ENCODE measurements at places on chromosomes 2 and 18.
A peak's percentile ranks its signal among the peaks of the same experiment; 100 is the strongest.

GRCh38 chr2:3427272-3427671, 47.8 kb downstream of the TRAPPC12 start:
- no peak for DNase-seq

GRCh38 chr2:38505779-38506178, 96.9 kb downstream of the HNRNPLL start:
- DNase-seq = no peak

GRCh38 chr2:55103046-55103445, 52.8 kb upstream of the RTN4 start:
- no peak for DNase-seq

- DNase-seq = no peak
Measured at GRCh38 chr2:100640431-100641124, 77.8 kb downstream of the PDCL3 start.

- DNase-seq = no peak
Measured at GRCh38 chr18:26723981-26724380, 141.5 kb downstream of the AQP4 start.

DNA sequence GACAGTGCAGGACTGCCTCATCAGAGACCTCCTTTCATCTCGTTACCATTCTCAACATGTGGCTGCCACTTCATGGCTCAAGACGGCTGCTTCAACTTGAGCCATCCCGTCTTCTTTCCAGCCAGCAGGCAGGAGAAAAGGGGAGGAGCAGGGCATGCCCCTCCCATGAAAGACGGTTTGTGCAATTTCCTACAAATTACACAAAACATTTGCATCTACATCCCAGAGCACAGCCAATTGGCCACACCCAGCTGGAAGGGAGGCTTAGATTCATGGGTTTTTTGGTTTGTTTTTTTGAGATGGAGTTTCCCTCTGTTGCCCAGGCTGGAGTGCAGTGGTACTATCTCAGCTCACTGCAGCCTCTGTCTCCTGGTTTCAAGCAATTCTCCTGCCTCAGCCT, 11.8 kb downstream of the UCN start:
- DNase-seq = no peak

- DNase-seq = no peak
Measured at GRCh38 chr2:19643117-19643518, 258.7 kb downstream of the TTC32 start.

DNA sequence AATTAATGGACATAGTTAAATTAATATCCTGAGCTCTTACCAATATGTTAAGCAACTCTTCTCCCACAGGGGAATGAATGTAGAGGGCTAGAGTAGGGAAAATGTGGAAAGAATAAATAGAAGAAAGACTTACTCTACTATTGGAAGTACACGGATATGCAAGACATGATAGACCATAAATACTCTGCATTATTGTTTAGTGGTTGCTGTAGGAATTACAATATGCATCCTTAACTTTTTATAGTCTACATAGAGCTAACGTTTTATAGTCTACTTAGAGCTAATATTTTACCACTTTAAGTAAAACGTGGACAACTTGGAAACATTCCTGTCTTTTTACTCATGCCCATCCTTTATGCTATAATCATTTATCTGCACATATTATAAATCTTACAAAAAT, 163.8 kb upstream of the GALNT5 start:
- no peak for DNase-seq

GRCh38 chr2:17544256-17544655, 3.8 kb downstream of the VSNL1 start:
- no peak for DNase-seq

DNA sequence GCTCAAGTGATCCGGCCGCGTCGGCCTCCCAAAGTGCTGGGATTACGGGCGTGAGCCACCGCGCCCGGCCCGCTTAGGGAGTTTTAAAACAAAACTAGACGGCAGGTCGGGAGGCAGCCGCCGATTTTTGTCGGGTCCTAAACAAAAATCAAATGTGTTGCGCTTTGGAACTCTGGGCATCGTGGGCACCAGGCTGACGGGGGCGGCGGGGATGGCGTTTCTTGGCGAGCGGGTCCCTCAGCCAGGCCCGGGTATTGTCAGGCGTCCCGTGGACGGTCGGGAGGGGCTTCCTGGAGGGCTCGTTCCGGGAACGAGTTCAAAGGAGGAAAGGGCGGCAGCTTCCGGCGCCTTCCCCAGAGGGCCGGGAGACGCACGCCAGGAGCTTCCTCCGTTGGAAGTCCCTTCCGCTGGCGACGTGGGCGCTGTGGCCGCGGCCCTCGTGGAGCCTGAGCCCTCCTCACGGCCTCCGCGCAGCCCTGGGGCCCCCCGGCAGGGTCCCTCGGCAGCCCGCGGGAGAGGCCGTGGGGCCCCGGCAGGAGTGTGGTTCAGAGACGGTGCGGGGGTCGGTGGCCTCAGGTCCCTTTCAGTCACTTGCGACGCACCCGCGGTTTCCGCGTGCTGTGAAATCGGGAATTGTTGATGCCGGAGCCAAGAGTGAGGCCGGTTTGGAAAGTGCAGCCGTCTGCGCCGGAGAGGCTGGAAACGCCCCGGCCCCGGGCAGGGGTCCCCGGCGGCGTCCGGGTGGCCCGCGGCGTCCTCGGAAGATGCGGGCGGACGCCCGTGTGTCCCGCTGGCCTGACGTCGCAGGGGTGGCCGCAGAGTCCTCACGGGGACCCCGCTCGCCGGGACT, 59.3 kb downstream of the EMILIN2 start:
- no peak for DNase-seq

- peak; percentile 15 for DNase-seq
Measured at GRCh38 chr2:10166676-10167292, 44.2 kb downstream of the RRM2 start.

DNA sequence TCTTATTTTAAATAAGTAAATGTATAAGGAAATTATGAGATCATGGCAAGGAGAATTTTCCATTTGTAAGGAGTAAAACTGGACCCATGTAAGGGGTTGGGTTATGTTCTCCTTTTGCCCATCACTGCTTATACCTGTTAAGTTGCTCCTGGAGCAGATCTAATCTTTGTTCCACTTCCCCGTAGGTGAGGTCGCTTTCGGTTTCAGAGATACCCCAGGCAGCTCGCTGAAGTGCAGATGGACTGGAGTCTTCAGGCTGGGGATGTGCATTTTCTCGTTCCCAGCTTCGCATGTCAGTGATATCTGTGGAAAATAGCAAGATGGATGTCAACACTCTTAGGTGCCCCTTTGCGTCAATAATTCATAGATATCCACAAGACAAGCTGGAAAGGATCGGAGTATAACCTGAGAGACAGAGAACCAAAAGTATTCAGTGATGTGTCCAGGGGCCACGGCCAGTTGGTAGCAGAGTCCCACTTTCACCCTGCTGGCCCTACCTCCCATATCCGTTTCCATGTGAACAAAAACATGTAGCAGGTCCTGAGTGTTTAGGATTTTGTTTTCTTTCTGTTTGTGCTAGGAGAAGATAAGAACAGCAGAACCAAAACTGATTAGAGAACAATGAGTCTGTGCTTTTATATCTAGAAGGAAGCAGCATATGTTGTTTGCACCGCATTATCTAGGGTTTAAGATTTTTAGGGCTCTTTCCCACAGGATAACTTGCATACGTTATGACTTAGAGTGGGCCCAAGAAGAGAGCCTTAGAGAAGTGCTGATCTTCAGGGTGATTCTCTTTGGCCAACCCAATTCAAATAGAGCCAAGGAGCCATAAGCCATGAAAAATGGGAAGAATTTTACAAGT, 36.0 kb downstream of the GCA start:
- no peak for DNase-seq

DNA sequence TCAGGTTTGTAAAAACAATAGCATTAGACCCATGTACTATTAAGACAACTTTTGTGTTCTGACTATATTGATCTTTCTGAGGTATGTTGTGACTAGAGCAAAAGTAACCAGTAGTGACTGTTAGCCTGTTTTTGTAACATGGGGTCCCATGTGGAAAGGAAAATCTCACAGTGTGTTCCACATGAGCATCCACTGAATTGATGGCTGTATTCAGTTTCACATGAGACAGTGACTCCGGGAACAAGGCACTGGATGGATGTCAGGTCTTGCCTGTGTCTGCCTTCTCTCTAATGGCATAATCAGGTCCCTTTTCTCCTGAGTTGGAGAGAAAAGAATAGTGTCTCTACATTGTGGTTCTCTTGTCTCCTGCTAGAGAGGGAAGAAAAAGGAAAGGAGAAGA, 27.5 kb downstream of the TMEM178A start:
- DNase-seq = no peak

DNA sequence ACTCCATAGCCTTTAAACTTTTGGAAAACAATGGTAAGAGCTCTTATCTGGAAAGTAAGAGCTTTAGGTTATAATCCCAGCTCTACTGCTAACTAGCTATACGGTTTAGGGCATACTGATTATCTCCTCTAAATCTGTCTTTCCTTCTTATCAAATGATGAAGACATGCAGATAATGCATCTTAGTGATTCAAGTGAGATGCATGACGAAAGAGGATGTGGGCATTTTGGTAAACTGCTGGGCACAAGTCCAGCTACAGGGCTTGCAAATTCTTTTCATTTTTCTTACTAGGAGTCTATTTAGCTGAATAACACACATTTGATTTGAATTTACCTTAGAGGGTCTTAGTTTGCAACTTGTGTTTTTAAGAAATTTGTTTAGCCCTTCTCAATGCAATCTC, 1604.8 kb upstream of the ZEB2 start:
- no peak for DNase-seq

DNA sequence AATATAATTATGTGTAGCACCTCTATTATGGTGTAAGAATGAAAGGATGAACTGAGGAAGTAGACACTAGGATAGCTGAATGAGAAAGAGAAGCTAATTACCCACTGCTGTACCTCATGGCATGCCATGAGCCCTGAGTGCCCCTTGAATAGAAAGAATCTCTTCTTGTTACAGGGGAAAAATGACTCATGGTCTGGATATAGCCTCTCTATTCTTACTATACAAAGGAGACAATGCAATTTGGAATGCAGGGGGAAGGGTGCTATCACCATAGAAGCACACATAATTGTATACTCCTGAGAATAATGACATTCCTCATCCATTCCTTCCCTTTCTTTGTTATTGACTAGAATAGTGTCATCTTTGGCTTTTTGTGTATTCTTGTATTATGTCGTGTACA, 385.2 kb downstream of the CDH7 start:
- no peak for DNase-seq

DNA sequence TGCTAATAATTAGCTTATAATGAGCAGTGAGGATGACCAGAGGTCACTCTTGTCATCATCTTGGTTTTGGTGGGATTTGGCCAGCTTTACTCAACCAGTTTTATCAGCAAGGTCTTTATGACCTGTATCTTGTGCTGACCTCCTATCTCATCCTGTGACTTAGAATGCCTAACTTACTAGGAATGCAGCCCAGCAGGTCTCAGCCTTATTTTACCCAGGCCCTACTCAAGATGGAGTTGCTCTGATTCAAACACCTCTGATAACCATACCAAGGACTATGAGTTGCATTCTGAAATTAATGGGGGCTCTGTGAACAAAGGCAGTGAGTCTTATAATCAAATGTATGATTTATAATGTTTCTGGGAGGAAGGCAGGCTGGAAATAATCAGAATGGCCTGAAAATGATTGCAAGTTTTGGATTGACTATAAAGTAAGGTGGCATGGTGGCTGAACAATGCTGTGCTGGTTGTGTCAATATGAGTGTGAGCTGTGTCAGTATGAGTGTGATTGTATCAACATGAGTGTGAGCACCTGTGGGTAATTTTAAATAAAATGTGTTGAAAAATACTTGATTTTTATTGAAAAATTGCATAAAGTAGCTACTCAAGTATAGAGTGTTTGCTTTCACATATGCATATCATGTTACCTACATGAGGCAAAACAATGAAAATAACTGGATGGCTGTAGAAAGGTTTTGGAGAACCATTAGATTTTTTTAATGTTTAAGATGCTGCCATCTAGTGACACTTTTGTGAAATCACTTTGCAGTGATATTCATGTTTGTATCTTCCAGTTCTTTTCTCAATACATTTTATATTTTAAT, 103.0 kb downstream of the KYNU start:
- peak; percentile 74 for DNase-seq

GRCh38 chr2:96104487-96104861, 11.9 kb downstream of the ADRA2B start:
- no peak for DNase-seq

- no peak for DNase-seq
Measured at GRCh38 chr2:216700781-216701180, 5.4 kb upstream of the IGFBP5 start.

DNA sequence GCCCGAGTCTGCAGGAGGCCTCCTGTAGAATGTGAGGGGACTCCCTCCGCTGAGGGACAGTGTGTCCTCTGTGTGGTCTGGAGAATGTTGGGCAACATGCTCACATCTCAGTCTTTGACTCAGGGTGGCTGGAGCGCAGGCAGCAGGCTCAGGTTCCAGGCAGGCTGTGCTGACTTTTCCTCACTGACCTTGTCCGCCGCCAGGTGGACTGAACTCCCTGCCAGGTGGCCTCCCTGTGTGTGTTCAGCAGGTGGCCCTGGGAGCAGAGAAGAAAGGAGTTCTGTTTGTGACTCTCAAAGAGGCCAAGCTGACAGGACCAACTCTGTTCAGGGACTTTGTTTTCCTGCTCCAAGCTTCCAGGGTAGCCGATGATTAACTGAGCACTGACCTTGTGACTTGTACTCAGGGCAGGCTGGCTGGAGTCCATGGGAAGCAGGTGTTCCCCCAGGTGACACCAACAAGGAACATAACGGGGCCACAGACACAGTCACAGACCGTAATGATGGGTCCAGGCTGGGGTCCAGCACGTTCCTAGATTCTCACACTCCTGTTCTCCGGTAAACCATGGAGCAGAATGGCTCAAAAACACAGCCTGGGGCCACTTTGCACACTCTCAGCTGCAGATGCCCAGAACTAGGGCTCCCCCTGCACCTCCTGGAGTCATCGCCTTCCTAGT, 439.8 kb downstream of the RNF144A start:
- no peak for DNase-seq

GRCh38 chr18:48548011-48548771, 9.4 kb downstream of the CTIF start:
- DNase-seq = no peak

DNA sequence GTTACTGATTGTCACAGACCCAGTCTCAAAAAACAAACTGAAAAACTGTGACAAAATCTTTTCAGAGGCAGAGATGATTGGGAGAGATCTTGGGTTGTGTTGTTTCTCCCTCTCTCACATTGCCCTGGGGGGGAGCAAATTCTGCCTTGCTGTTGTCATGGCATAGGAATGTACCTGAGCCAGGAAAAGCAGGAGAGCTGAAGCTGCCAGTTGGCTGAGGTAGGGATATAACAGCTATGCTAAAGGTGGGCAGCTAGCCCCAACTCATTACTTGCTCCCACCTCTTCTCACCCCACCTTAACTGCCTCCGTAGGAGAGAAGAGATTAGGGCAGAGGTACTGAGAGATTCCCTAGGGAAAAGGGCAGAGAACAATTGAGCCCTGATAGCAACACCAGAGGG, 299.3 kb downstream of the OSR1 start:
- DNase-seq = no peak

DNA sequence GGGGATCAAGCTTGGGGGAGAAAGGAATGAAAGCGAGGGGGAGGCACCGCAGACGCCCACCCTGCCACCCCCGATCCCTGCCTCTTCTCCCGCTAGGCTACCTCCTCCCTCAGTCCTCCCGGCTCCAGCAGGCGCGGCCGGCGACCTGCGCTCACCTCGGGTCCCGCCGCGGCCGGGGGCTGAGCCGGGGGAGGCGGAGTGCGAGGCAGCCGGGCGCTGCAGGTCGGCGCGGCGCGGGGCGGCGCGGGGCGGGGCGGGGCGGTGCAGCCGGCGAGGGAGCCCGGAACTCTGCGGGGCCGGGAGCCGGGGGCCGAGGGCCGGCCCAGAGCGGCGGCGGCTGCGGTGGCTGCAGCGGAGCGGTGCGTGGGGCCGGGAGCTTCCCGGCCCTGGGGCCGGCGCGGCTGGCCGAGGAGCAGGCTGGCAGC, 477 bp downstream of the ACVR1 start:
- peak; percentile 25 for DNase-seq
